ENCODE measurements at places on chromosomes 16 and 17. TPM values are rescaled to one million over a fixed set of nuclear protein-coding genes. Genes with fewer than 3 reads are reported as not detected.

The CCDC200 gene
- total RNA-seq, result not detected

The INPP5K gene
- 61.0 TPM for total RNA-seq

The MYH11 gene
- not detected for total RNA-seq

The KRTAP4-3 gene
- total RNA-seq, result not detected

The TPPP3 gene
- total RNA-seq, result 0.64 TPM
